ENCODE measurements at places on chromosomes 13 and 19.

- DNase-seq, result no peak
These were observed 4.3 kb upstream of the DUXA start for GRCh38 chr19:57171551-57172081.

GRCh38 chr13:25886438-25887214, 165.2 kb downstream of the SHISA2 start:
- DNase-seq, result no peak

DNA sequence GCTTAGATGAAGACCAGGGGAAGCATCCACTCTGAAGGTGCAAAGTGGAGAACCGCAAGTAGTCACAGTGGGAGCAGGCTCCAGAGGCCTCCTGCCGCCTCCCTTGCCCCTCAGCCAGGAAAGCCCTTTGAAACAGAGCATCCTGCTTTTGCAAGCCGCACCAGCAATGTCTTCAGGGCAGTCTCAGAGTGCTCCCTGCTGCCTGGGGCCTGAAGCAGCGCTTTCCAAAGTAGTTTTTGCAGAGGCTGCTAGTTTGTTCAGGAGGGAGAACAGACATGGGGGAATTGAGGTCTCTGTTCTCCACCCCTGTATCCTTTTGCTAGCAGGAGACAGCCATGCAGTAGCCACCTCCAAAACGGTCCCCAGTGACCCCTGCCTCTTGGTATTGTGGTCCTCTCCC, 15.8 kb upstream of the POP4 start:
- no peak for DNase-seq

DNA sequence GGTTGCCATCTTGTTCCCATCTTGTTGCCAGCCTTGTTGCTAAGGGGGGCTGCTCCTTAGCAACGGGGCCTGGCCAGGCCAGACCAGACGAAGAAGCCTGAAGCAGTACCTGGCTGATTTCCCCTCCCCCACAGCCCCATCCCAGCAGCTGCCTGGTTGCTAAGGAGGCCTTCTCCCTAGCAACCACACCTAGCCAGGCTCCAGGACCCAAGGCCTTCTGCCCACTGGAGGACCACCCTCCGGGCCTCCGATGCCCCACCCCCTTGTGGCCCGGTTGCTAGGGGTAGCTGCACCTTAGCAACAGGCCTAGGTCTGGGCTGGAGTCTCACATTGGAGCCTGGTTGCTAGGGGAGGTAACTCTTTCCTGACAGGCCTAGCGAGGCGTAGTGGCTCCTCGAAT, 3.9 kb downstream of the PRRG2 start:
- no peak for DNase-seq

- no peak for DNase-seq
These were observed 211.5 kb upstream of the KL start for GRCh38 chr13:32804673-32805230.

- no peak for DNase-seq
These were observed 66.5 kb upstream of the USPL1 start for GRCh38 chr13:30551189-30551588.

DNA sequence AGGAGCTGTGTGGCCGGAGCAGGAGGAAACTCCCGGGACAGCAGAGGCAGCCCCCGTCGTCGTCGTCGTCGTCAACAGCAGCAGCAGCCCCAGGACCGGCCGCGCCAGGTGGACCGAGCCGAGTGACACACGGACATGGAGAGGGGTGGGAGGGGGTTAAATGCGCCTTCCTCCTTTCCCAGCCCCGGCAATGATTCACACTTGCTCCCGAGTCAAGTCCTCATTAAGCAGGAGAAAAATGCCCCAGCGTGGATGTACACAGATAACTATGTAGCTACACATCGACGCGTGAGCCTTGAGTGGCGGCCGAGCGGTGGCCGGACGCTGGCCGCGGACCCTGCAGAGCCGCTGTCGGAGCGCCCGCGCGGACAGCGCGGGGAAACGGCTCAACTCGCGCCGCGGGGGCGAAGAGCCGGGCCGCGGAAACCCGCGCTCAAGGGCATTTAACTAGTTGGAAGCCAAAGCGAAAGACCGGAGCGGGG, 645 bp downstream of the UBL3 start:
- no peak for DNase-seq

DNA sequence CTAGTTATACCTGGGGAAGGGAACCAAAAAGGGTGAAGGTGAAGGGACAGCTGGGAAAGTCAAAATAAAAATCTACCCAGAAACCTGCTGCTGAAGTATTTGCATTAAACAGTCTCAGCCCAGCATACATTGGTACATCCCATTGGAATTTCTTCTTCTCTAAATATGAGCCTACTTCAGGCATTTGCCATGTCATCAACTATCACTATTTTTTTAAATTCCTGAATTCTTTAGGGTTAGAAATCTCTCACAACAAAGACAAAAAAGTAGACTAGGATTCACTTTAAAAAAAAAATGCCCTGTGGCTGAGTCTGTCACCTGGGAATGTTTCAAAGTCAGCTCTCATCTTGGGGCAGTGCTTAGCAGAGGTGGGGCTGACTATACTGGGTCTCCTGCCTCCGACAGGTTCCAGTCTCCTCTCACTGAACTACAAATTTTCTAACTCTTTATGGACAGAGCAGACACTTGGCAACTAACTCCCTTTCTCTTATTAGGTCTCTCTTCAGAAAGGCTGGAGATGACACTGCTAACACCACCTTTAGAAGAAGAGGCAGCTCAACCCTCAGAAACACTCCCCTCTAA, 141.2 kb downstream of the LHFPL6 start:
- DNase-seq, result no peak

- DNase-seq, result no peak
These were observed 1596.3 kb upstream of the PCDH20 start for GRCh38 chr13:63011996-63012395.

DNA sequence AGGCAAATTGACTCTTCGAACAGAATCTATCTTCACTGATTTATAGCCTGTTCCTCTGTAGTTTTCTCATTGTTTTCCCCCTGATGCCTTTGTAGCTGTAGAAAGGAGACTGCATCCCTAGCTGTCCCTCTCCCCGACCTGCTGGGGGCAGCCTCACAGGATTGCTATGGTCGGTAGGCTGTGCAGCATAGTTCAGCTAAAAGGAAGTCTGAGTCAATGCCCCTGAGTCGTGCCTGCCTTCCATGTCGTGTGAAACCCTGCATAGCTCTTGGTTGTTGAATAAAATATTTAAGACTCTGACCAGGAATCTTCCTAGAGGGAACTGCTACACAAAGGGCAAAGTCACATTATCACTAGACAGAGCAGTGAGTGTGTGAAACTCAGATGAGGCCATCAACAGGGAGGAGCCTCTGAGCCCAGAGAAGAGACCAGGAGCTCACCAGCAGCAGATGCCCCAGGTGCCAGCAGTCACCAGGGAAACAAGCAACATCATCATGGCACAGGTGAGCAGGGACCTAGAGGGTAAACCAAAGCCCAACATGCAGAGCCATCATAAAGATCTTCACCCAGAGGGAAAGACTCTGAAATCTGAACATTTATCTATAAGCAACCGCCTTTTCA, 108.4 kb upstream of the NBEA start:
- DNase-seq, result no peak

- no peak for DNase-seq
These were observed 7.7 kb upstream of the NFIC start for GRCh38 chr19:3358689-3359014.

DNA sequence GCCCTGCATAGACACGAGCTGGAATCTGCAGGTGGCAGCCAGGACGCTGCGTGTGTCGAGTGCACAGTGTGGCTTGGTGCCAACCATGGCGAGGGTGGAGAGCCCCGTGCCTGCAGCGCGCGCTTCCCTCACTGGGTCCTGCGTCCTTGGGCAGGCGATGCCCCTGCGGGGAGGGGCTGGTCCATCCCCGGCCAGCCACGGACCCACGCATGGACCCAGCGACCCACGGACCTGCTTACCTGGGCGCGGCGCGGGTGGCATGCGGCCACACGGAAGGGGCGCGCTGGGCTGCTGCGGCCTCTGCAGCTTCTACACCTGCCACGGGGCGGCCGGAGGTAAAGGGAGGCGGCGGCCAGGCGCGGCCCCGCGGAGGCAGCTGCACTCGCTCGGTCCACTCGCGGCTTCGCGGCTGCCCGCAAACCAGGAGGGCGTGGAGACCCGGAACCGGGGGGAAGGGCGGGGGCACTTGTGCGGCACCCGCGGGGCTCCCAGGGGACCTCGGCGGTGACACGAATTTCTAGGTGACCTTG, 569 bp upstream of the MCF2L start:
- no peak for DNase-seq

- no peak for DNase-seq
These were observed 15.3 kb downstream of the FPR3 start for GRCh38 chr19:51810223-51810622.

DNA sequence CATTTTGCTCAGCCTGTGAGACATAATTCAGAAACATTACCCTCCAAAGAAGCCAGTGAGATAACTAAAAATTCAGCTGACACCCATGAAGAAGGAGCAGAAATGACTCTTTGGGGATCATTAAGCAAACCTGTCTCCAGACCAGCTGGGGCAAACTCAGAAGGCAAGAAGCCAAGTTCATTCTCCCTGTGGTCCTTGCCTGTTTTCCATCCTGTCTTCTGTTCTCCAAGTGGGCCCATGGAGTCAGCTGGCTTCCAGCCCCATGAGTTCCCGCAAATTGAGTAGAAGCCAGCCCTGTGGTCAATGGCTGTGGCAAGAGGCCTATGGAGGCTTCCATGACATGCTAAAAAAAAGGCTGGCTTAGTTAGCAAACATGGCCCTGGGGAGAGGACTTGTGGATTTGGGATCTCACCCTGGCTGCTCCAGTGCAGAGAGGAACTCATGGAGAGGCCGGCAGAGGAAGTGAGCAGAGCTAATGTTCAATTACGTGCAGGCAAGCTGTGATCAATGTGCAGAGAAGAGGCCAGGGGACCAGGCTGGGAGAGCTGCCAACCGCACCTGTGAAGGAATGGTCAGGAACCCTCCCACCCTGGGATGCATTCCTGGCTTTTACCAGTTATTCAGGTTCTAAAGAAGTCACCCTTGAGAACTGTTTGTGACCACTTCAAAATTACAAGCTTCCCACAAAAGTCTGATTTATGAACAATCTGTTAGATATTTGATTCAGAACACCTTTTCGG, 229.1 kb downstream of the TSHZ3 start:
- DNase-seq, result no peak

All from NCI-H2081 treated with DMSO at 0.1 percent for 48 hours (cell line).